PC-9 (cell line): ENCODE measurements at places on chromosomes 7 and 10. TPM values are rescaled to one million over a fixed set of nuclear protein-coding genes. Genes with fewer than 3 reads are reported as not detected.

CRHR2 gene
- total RNA-seq, result not detected in 2 replicates

- no peaks in the 10 kb centered on the region for H3K36me3 ChIP-seq
- no peak overlapping the region for H3K27ac ChIP-seq
- no peak overlapping the region for H3K4me3 ChIP-seq
- H3K4me1 ChIP-seq, result no peaks in the 10 kb centered on the region
- DNase-seq, result no peak
- H3K27me3 ChIP-seq, result peaks cover 75% of the 10 kb centered on the region
Measured at GRCh38 chr7:43112941-43113621, 634 bp downstream of the HECW1 start.

DNA sequence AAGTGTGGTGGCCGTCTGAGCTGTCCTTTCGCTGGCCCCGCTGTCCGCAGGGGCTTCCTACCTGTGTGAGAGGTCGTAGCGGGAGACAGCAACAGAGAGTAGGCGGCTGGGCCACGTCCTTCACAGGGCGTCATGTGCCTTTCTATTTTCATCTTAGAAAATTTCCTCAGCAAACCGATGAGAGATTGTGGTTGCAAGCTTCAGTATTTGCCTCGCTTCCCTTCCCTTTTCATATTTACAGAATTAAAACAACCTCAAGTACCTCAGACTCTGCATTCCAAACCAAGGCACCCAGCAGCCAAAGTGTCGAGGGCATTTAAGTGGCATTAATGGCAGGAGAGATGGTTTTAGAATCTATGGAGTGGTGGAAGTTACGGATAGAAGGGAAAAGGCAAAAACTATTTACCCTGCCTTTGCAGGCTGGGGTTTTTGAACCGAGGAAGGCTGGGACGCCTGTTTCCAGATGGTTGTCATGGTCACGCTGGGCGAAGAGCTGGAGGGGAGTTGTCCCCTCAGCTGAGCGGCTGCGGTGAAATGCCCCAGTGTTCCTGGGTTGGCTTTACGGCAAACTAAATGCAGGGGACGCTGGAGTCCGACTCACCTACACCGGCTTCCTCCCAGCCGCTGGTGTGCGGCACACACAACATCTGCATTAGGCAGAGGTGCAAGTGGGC, 41.9 kb downstream of the WIPI2 start:
- H3K27me3 ChIP-seq, result no peaks in the 10 kb centered on the region
- no peak overlapping the region for H3K4me3 ChIP-seq
- no peak for DNase-seq
- no peak overlapping the region for H3K27ac ChIP-seq
- H3K36me3 ChIP-seq, result no peaks in the 10 kb centered on the region
- peaks cover 11% of the 10 kb centered on the region for H3K4me1 ChIP-seq

- no peak overlapping the region for H3K4me3 ChIP-seq
- no peak overlapping the region for H3K27ac ChIP-seq
- H3K36me3 ChIP-seq, result no peaks in the 10 kb centered on the region
- H3K4me1 ChIP-seq, result no peaks in the 10 kb centered on the region
Measured at GRCh38 chr7:122136078-122136477, 8.0 kb downstream of the AASS start.

- H3K27ac ChIP-seq, result no peak overlapping the region
- peaks cover 10% of the 10 kb centered on the region for H3K4me1 ChIP-seq
- no peaks in the 10 kb centered on the region for H3K36me3 ChIP-seq
- peak; percentile 42 for DNase-seq
- no peaks in the 10 kb centered on the region for H3K27me3 ChIP-seq
- no peak overlapping the region for H3K4me3 ChIP-seq
Measured at GRCh38 chr7:106180721-106181120, 68.6 kb upstream of the SYPL1 start.

DNA sequence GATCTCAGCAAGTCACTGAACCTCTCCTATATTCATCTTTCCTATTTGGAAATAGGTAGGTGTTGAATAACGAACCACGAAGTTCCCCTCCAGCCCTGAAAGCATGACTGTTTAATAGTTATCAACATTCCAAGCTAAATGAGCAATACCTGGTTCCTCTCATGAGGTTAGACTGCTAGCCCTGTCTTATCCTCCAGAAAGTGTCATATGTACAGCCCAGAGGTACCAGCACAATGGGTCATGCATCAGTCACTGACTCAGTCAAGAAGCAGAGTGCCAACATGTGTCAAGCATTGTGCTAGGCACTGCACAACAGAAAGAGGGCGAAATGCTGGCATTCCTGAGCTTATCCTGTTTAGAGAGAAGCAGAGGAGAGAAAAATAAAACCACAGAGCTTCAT, 70.0 kb downstream of the AMPH start:
- peaks cover 13% of the 10 kb centered on the region for H3K27me3 ChIP-seq

GRCh38 chr10:93468461-93469213, 13.5 kb downstream of the MYOF start:
- H3K4me1 ChIP-seq, result peaks cover 47% of the 10 kb centered on the region
- H3K27ac ChIP-seq, result peak overlapping the region; percentile 97
- H3K4me3 ChIP-seq, result peak overlapping the region; percentile 38; the same call in 1 of the 2 replicates
- peak; percentile 63 for DNase-seq

DNA sequence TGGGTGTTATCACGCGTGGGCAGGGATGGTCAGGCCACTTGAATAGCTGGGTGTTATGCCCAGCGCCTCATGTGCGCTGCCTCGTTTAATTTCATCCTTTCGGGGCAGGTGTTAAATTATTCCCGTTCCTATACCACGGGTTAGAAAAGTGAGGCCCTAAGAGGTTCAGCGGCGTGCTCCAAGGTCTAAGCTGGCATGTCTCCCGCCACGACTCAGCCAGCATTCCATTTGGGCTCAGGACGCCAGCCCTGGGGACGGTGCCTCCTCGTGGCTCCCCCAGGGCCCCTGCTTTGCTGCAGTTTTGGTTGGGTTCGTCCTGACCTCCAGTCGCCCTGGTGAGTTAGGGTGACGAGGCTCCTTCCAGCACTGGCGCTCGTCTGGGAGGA, 124.5 kb downstream of the TRRAP start:
- no peaks in the 10 kb centered on the region for H3K27me3 ChIP-seq
- peaks cover 23% of the 10 kb centered on the region for H3K36me3 ChIP-seq
- no peaks in the 10 kb centered on the region for H3K4me1 ChIP-seq
- no peak overlapping the region for H3K4me3 ChIP-seq
- no peak for DNase-seq

HOXA13 gene
- 0.35 and 0.40 TPM in 2 replicates for total RNA-seq

GRCh38 chr10:45325116-45325515, 9.7 kb upstream of the OR13A1 start:
- no peaks in the 10 kb centered on the region for H3K4me1 ChIP-seq
- no peaks in the 10 kb centered on the region for H3K27me3 ChIP-seq
- no peaks in the 10 kb centered on the region; the same call in 1 of the 2 replicates for H3K36me3 ChIP-seq
- no peak for DNase-seq

- H3K4me1 ChIP-seq, result no peaks in the 10 kb centered on the region
- peak; percentile 26 for DNase-seq
- no peaks in the 10 kb centered on the region for H3K27me3 ChIP-seq
- H3K4me3 ChIP-seq, result no peak overlapping the region
- peaks cover 52% of the 10 kb centered on the region for H3K36me3 ChIP-seq
Measured at GRCh38 chr7:135620980-135621850, 41.1 kb upstream of the STMP1 start.

CDC14C gene
- total RNA-seq, result not detected in 2 replicates

DNA sequence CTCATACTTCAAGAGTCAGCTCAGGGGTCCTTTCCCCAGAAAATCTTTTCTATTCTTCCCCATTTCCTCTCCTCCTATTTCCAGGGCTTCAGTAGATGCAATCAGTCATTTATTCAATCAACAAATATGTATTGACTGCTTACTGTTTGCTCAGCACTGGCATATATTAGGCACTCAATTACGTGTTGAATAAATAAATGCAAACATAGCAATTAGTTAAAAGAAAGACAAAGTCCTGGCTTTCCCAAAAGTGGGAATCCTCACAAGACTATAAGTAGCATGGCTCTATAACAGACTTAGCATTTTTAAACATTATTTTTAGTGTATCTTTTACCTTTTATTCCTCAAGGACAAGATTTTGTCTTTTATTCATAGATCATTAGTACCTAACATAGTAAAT, 111.6 kb downstream of the CHCHD3 start:
- H3K4me3 ChIP-seq, result no peak overlapping the region
- DNase-seq, result no peak
- H3K27me3 ChIP-seq, result no peaks in the 10 kb centered on the region

BUD23 gene
- 122 and 158 TPM in 2 replicates for total RNA-seq

CNPY1 gene
- not detected in 2 replicates for total RNA-seq

ADK gene
- 133 and 159 TPM in 2 replicates for total RNA-seq

- peak overlapping the region; percentile 49 for H3K27ac ChIP-seq
- H3K4me1 ChIP-seq, result peaks cover 26% of the 10 kb centered on the region
- DNase-seq, result peak; percentile 17
- peaks cover 19% of the 10 kb centered on the region for H3K36me3 ChIP-seq
- no peak overlapping the region for H3K4me3 ChIP-seq
Measured at GRCh38 chr7:43864126-43864525, 5.2 kb downstream of the MRPS24 start.

DNA sequence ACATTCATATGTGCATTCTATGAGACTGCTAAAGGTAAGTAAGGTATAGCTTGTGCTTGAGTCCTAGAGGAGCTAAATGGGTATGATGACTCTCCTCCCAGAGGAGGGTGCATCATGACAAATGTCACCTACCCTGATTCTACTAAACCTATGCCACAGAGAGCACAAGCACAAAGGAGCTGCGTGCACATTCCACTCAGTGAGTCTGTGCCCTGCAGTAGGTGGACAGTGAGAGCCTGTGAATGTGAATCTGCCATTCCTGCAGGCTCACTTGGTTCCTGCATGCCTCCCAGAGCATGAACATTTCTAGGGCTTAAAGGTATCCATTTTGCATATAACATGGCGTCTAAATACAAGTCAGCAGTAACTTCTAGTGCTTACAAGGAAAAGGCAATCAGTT, 46.8 kb downstream of the PRKAR2B start:
- H3K36me3 ChIP-seq, result no peaks in the 10 kb centered on the region
- no peak overlapping the region for H3K4me3 ChIP-seq
- no peak for DNase-seq
- no peak overlapping the region for H3K27ac ChIP-seq
- H3K27me3 ChIP-seq, result no peaks in the 10 kb centered on the region
- no peaks in the 10 kb centered on the region for H3K4me1 ChIP-seq

PKD1L1 gene
- total RNA-seq, result 0.07 and 0.08 TPM in 2 replicates

DNA sequence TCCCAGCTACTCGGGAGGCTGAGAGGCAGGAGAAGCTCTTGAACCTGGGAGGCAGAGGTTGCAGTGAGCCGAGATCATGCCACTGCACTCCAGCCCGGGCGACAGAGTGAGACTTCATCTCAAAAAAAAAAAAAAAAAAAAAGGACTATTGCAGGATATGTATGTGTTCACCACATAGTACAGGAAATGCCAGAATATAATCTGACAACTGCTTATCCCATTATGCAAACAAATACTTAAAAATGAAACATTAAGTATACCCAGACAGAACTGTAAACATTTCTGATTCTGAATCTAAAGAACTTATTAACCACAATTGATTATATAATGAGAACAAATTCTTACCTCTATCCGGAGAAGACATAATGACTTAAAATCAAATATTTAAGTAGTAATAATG, 18.7 kb downstream of the DKK1 start:
- no peak overlapping the region for H3K4me3 ChIP-seq
- H3K27ac ChIP-seq, result no peak overlapping the region
- DNase-seq, result no peak
- H3K36me3 ChIP-seq, result no peaks in the 10 kb centered on the region
- peaks cover 16% of the 10 kb centered on the region for H3K4me1 ChIP-seq
- no peaks in the 10 kb centered on the region for H3K27me3 ChIP-seq

GRCh38 chr7:64099656-64100531, 54.7 kb downstream of the ZNF727 start:
- DNase-seq, result no peak
- no peaks in the 10 kb centered on the region for H3K27me3 ChIP-seq
- H3K4me3 ChIP-seq, result no peak overlapping the region
- no peaks in the 10 kb centered on the region for H3K4me1 ChIP-seq

DNA sequence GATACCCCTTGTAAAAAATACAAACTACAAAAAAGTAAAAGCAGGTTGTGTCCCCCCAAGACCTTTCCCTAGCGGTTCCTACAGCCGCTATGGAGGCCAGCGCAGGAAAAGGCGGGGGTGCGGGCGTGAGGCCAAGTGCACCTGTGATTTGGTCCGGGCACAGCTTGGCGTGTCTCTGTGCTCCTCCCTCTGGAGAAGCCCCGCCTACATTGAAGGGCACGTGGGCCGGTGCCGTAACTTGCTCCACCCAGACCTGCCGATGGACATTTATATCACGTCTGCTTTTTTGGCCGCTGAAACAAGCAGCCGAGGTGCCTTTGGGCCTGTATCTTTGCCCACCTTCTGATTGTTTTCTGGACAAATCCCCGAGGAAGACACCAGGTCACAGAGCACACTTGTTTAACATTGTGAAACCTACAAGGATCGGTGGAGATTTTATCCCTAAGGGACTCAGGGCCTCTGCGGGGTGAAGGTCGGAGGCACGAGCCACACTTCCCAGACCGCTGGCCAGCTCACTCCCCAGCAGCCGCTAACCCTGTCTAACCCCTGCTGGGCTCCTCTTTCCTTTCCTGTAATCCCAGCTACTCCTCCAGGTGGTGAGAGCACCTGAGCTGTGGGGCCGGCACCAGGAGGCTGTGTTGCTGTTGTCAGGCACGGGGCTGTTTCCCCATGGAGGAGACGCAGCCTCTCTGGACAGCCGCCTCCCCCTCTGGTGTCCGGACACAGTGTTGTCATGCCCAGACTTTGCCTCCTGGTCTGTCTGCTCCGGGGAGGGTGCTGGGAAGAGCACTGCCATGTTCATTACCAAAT, 18.8 kb upstream of the INPP5A start:
- H3K27ac ChIP-seq, result peak overlapping the region; percentile 63
- H3K4me1 ChIP-seq, result peaks cover 26% of the 10 kb centered on the region
- H3K4me3 ChIP-seq, result peak overlapping the region; percentile 52; the same call in 1 of the 2 replicates
- no peaks in the 10 kb centered on the region for H3K36me3 ChIP-seq
